Neural crest cell (in vitro differentiated cells): ENCODE measurements at places on chromosomes 7 and 10. TPM values are rescaled to one million over a fixed set of nuclear protein-coding genes. Genes with fewer than 3 reads are reported as not detected.

DNA sequence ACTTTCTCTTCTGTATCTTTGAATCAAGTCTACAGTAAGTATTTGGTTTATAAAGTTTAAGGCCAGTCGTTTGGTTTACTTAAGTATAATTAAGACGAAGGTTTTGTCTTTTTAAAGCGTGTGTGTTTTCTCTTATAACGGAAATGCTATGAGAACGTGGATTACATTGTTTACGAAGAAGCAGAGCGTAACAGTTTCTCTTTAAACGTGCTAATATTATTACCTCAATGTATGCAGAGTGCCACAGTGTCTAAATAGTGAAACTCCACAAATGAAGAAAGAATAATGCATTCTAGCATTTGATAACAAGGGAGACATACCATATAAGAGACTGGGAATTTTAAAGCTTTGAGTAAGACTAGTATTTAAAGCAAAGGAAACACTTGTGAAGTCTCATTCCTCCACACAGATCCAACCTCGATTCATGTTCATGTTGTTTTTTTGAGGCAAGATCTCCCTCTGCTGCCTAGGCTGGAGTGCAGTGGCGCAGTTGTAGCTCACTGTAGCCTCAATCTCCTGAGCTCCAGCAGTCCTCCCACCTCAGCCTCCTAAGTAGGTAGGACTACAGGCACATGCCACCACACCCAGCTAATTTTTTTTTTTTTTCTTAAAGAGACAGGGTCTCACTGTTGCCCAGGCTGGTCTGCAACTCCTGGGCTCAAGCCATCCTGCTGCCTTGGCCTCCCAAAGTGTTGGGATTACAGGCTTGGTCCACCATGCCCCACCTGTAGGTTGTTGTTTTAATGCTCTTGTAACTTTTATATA is 75.1 kb downstream of the ANKRD61 start:
- H3K27me3 ChIP-seq, result no peaks in the 10 kb centered on the region
- H3K27ac ChIP-seq, result no peak overlapping the region
- peaks cover 26% of the 10 kb centered on the region for H3K4me1 ChIP-seq
- peaks cover 7% of the 10 kb centered on the region for H3K36me3 ChIP-seq
- H3K4me3 ChIP-seq, result peak overlapping the region; percentile 90
- no peak for DNase-seq

- H3K27me3 ChIP-seq, result no peaks in the 10 kb centered on the region
- no peak for DNase-seq
- H3K27ac ChIP-seq, result peak overlapping the region; percentile 9
- H3K4me3 ChIP-seq, result no peak overlapping the region
These were observed 23.7 kb downstream of the UMAD1 start for GRCh38 chr7:7664291-7664690.

DNA sequence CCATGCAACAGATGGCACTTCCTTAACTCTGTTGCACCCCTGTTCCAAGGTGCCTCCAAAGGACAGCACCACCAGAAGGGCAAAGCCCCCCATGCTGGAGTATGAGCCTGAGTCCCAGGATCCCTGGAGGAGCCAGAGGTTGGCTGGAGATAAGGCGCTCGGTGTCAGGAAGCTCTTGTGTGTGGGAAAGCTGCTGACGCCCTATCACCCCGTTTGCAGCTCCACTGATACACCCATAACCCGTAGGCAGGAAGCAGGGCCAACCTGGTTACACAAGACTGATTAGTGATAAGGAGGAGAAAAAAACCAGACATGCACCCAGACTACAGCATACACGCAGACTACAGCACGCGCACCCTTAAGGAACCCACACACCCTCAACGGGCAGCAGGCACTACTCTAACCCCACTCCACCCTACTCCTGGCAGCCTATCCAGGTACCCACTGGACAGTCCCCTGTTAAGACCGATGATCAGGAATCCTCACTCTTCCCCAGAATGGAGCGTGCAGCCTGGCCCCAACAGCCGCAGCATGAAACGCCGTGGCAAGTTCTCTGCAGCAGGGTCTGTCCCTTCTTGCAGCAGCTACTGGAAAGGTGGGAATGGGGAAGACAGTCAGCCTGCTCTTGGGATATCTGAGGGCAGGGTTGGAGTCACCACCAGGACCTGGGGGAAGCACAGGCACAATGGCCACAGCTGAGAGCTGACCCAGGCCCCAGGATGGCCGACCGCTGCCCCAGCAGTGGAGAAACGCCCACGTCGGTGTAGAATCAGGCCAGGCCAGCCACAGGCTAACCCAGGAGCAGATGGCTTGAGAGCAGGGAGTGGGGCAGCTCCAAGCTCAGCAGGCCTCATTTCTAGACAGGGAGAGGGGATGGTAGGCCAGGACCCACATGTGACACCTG is 38.3 kb upstream of the TUBB8 start:
- no peak overlapping the region for H3K27ac ChIP-seq
- H3K4me3 ChIP-seq, result no peak overlapping the region
- H3K27me3 ChIP-seq, result peaks cover 3% of the 10 kb centered on the region
- H3K36me3 ChIP-seq, result no peaks in the 10 kb centered on the region

Gene SPAG6
- 1.5 and 1.6 TPM in 2 replicates for total RNA-seq

GRCh38 chr10:99233689-99234037 is 2.0 kb downstream of the HPSE2 start:
- H3K4me1 ChIP-seq, result peaks cover 36% of the 10 kb centered on the region
- H3K36me3 ChIP-seq, result peaks cover 10% of the 10 kb centered on the region
- H3K27me3 ChIP-seq, result peaks cover 98% of the 10 kb centered on the region
- DNase-seq, result peak; percentile 12

DNA sequence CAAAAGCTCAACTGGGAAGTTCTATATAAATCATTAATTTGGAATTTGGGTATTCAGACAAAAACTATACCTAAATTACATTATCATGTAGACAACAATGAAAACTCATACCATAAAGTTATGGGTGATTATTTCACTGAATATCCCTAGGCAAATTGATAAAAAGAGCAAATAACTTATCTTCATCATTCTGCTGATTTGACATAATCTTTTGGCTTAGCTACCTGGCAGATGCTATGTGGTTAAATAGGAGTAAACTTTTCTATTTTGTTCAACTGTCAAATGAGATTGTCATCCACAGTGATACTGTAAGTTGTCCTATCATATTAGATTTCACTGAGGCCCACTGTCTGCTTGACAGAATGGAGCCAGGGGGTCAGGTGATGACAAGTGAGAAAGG is 148.9 kb upstream of the FEZF1 start:
- no peaks in the 10 kb centered on the region for H3K36me3 ChIP-seq
- H3K27me3 ChIP-seq, result no peaks in the 10 kb centered on the region
- H3K4me3 ChIP-seq, result no peak overlapping the region
- H3K27ac ChIP-seq, result no peak overlapping the region

- H3K4me1 ChIP-seq, result peaks cover 40% of the 10 kb centered on the region
- H3K4me3 ChIP-seq, result no peak overlapping the region
- H3K36me3 ChIP-seq, result peaks cover 9% of the 10 kb centered on the region
- DNase-seq, result no peak
- H3K27me3 ChIP-seq, result no peaks in the 10 kb centered on the region
- H3K27ac ChIP-seq, result no peak overlapping the region
These were observed 71.8 kb upstream of the PPIF start for GRCh38 chr10:79275431-79275851.

DNA sequence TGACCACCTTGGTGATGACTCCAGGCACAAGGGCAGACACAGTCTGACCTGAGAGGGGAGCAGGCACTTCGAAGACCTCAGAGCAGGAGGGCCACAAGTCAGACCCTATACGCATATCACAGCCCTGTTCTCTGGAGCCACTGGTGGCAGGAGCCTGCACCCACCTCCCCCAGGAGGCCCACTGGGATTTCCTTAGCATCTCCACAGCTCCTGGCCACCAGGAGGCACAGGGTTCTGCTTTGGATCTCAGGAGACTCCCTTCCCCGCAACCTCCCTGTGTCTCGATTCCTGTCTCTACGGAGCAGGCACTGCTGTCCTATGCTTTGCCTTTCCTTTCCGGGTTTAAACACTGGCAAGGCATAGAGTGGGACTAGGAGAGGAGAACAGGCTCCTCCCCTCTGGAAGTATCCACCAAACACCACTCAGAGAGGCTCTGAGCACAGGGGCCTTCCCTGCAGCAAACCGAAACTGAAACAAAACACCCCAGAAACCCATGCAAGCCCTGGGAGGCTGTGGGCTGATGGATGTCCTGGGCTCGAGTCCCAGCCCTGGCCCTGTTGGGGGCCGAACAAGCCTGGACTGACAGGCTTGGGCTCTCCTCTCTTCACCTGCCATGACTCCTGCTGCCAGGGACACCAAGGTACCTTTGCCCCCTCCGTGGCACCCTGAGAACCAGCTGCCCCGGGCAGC is 166.3 kb downstream of the NEURL1 start:
- H3K4me3 ChIP-seq, result no peak overlapping the region
- peaks cover 10% of the 10 kb centered on the region for H3K4me1 ChIP-seq
- H3K27ac ChIP-seq, result no peak overlapping the region
- H3K27me3 ChIP-seq, result no peaks in the 10 kb centered on the region

- no peaks in the 10 kb centered on the region for H3K36me3 ChIP-seq
- DNase-seq, result no peak
- H3K4me1 ChIP-seq, result peaks cover 9% of the 10 kb centered on the region
- H3K4me3 ChIP-seq, result no peak overlapping the region
These were observed 58.6 kb upstream of the ARID5B start for GRCh38 chr10:61842755-61843497.

DNA sequence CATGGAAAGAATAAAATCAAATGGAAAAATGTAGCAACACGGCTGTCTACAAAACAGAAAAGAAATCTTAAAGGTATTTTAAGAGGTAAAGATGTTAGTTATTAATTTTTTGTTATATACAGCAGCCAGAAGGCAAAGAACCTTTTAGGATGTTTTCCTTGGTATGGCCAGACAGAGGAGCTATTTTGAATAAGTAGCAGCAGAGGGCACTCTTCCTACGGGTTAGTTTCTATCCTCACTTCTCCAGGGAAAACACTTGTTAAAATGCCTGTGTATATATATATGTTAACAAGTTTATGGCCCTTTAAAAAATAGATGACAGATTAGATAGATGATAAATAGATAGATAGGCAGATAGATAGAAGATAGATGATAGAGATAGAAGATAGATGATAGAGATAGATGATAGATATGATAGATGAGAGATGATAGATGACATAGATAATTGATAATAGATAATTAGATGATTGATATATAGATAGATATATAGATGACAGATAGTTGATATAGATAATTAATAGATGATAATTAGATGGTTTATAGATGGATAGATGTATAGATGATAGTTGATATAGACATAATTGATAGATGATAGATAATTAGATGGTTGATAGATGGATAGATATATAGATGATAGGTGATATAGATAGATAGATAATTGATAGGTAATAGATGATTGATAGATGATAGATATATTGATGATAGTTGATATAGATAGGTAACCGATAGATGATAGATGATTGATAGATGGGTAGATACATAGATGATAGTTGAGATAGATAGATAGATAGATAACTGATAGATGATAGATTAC is 57.8 kb upstream of the WIPF3 start:
- H3K4me1 ChIP-seq, result no peaks in the 10 kb centered on the region
- no peak for DNase-seq
- no peaks in the 10 kb centered on the region for H3K36me3 ChIP-seq
- H3K4me3 ChIP-seq, result no peak overlapping the region
- H3K27ac ChIP-seq, result no peak overlapping the region

DNA sequence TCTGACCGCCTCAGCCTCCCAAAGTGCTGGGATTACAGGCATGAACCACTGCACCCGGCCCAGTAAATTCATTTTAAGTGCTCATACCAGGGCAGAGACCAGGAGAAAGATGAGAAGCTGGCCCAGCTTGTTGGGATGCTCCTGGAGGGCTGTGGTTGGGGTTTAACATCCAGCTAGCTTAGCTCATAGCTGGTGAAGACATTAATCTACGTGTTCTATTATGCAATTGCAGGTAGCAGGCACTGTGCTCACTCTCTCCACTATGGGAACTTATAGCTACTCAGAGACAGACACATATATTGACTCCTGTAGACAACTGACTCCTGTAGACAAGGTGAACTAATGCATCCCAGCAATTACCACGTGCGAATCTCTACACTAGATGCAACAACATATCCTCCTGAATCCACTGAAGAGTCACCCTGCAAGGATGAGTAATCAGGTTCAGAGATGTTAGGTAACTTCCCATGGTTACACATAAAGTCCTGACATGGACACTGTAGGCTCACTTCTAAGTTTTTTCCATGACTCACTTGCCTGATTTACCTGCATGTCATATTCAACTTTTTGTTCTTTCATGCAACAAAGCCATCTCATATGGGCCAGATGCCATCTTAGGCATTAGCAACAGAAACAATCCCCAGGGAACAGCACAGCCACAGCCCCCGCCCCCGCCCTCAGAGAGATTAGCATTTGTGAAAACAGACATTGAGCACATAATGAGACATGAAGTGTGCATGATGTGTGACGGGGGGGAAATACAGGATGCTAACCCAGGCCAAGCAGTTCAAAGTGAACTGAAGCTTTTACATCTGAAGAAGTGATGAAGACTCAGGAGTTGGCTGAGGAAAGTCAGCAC is 37.2 kb downstream of the ERLIN1 start:
- H3K36me3 ChIP-seq, result peaks cover 6% of the 10 kb centered on the region
- no peaks in the 10 kb centered on the region for H3K4me1 ChIP-seq
- no peak for DNase-seq
- no peak overlapping the region for H3K4me3 ChIP-seq
- no peaks in the 10 kb centered on the region for H3K27me3 ChIP-seq

GRCh38 chr7:38185395-38186307 is 7.6 kb downstream of the STARD3NL start:
- H3K4me3 ChIP-seq, result no peak overlapping the region
- H3K27me3 ChIP-seq, result no peaks in the 10 kb centered on the region
- peaks cover 14% of the 10 kb centered on the region for H3K36me3 ChIP-seq
- H3K4me1 ChIP-seq, result peaks cover 49% of the 10 kb centered on the region
